Motor neuron (in vitro differentiated cells): ENCODE measurements at places on chromosomes 3 and 15. TPM values are rescaled to one million over a fixed set of nuclear protein-coding genes. Genes with fewer than 3 reads are reported as not detected.

The ETFA gene
- 146 and 148 TPM in 2 replicates for total RNA-seq

DNA sequence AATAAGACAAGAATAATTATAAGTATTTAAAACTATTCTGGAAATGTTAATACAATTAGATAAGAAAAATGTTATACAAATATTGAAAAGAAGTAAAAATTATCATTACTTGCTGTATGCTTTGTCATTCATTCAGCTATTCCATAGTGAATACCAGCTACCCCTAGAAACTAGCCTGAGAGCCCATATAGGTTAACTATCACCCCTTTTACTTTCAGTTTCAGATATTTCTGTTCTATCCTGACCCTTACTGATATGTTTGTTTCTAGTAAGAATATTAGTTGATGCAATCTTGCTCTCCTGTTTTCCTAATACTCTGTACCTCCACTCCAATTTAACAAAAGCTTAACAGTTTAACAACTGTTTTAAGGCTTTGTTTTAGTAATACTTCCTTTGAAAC lies 31.6 kb downstream of the FAM227B start:
- no peak for ATAC-seq

DNA sequence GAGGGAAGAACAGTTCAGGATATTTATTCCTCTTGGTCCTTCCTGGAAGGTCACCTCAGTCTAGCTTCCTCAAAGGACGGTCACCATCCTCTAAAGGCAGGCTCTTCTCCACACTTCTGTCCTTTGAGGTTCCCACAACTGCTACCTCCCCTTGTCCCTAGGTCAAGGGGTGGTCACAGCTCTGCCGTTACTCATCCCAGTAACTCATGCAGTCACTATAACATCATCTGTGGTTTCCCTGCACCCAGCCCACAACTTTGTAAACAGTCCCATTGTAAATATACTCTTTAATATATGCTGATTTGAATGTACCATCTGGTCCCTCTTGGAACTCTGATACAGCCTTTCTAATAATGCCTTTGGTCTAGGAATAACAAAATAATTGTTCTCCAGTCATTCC lies 887.4 kb downstream of the FHIT start:
- ATAC-seq = no peak

The SLC51B gene
- total RNA-seq = not detected in 2 replicates

The BCL2A1 gene
- not detected in 2 replicates for total RNA-seq

DNA sequence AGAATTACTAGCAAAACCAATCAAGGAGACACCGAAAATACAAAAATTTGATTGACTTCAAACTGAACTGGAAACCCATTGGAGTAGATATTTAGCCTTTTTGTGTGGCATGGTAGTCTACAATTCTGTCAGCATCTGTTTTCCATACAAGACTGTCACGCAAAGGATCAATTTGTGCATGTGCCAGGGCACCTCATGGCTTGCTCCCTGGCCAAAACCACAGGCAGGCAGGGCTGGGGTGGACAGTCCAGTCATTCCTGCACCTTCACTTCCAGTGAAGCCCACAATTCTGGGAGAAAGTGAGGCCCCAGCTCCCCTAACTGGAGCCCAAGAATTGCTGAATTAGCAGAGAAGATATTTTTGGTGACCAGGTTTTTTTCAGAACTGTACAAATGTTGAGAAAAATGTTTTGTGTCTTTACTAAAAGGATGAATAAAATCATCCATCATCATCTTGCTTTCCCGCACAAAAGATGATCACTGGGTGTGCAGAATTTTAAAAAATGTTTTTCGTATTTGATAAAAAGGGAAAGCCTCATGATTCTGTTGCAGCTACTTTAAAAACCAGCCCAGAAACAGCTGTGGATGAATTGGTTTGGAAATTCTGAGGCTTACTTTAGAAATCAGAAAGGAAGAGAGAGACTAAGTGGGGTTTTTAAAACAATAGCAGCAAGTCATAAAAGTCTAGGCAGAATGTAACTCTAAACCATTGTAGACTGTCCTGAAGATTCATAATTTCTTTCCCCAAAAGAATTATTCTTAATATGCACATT lies 86.4 kb downstream of the PCCB start:
- ATAC-seq = no peak

- peak; percentile 28 for ATAC-seq
These were observed 844 bp upstream of the PFN2 start for GRCh38 chr3:149971403-149972075.

- peak; percentile 74 for ATAC-seq
These were observed at the start of gene SOX2 for GRCh38 chr3:181711325-181712135. TSS of gene SOX2 (plus strand) at chr3:181711925. CDS start at chr3:181712361, 436 bp downstream.

GRCh38 chr15:42284551-42284950 lies 11.3 kb upstream of the TMEM87A start:
- no peak for ATAC-seq

DNA sequence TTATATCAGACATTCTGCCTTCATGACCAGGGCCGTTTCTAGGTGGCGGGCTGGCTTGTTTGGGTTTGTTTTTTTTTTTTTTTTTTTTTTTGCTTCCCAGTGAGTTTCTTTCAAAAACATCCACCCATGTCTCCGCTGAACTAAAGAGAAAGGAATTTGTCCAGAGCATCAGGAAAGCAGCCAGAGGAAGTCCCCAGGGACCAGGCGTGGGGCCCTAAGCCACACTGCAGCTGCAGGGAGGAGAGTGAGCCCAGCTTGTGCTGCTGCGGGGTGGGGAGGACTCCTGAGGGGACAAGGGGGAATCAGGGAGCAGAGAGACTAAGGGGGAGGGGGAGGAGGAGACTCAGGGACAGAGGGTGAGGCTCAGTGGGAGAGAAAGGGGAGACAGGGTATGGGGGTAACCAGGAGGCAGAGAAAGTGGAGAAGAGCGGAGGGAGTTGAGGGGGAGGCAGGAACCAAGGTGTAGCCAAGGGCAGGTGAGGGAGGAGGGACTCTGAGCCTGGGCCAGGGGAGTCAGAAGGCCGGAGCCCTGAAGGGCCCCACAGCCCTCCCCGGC lies 49.5 kb downstream of the CYP11A1 start:
- ATAC-seq = peak; percentile 33

GRCh38 chr3:151875759-151876158 lies 2.3 kb downstream of the SUCNR1 start:
- ATAC-seq = no peak

- no peak for ATAC-seq
These were observed 251.6 kb downstream of the RPLP1 start for GRCh38 chr15:69704229-69704628.

- no peak for ATAC-seq
These were observed 2.7 kb downstream of the RNF13 start for GRCh38 chr3:149815728-149816127.

- ATAC-seq = no peak
These were observed 78.6 kb downstream of the PLD1 start for GRCh38 chr3:171731691-171732090.

The OR5H14 gene
- total RNA-seq = not detected in 2 replicates

GRCh38 chr15:42640109-42640508 lies 64.7 kb downstream of the STARD9 start:
- no peak for ATAC-seq

DNA sequence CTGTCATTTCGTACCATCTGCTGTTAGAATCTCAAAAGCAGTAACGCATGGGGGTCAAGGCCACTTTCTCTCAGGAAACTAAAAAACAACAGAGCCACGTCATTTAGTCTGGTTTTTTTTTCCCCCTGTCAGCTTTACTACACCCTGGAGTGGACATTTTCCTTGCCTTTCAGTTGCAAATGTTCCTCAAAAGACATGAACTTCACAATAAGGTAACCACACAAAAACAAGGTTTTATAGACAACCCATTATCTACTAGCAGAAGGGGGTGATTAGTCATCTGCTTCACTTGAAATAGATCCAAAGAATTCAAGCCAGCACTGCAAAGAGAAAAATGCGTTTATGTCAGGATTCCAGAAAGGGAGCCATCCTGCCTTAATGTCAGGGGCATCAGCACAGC lies 171.8 kb upstream of the CDIN1 start:
- ATAC-seq = peak; percentile 69

GRCh38 chr3:45773072-45773471 lies 23.3 kb downstream of the SLC6A20 start:
- no peak for ATAC-seq

The GOLGA8S gene
- 0.17 and 0.23 TPM in 2 replicates for total RNA-seq

DNA sequence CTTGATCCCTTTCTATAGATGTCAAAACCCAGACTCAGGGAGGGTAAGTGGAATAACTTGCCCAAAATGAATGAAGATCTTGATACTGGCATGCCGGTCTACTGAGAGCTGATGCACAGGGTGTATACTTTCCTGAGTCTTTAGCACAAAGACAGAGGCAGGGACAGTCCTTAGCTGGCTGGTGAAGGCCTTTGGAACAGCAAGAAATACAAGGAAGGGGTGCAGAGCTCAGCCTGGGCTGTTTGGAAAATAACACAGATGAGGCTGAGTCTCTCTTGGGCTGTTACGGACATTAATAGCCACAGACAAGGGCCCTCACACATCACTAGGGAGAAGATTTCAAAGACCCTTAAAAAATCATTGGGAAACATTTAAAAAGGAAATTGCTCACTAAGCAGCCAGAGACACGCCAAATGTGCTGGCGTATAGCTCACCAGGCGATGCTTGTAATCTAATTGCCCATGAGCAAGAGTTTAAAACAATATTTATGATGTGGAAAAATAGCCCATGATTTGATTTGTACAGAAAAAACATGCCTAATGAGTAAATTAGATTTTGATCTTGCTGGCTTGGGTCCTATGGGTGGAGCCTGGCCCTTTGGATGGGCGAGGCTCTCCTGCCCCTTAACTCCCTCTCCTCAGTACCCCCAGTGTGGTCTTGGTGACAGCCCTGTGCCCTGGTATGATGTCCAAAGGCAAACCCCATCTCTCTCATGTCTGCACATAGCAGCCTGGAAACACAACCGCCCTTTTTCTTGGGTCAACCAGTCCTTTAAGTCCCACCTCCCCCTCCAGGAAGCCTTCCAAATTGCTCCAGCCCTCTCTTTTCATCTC lies 81.8 kb upstream of the MRPS22 start:
- ATAC-seq = no peak

The TGM4 gene
- total RNA-seq = 0.49 and 0.76 TPM in 2 replicates

DNA sequence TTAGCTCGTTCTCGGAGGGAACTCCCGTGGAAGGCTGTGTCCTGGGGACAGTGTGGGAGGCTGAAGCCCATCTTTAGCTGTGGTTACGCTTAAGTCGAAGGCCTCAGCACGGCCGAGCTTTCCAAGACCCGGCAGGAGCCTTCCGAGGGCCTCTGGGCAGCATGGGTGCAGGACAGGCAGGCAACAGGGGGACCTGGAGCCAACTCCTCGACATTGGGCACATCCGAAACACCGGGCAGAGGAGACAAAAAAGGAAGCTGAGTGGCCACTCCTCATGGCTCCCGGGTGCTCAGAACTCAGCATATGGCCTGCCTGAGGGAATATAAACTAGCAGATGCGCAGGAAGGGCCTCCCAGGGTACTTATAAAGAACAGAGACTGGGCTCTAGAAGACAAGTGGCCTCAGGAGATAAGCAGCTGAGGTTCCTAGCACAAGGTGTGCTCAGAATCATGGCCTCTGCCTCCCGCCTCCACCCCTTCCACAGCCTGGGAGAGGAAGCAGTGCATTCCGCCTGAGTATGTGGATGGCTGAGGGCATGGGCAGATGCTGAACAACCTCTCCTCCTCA lies 34.1 kb downstream of the ABTB1 start:
- no peak for ATAC-seq

DNA sequence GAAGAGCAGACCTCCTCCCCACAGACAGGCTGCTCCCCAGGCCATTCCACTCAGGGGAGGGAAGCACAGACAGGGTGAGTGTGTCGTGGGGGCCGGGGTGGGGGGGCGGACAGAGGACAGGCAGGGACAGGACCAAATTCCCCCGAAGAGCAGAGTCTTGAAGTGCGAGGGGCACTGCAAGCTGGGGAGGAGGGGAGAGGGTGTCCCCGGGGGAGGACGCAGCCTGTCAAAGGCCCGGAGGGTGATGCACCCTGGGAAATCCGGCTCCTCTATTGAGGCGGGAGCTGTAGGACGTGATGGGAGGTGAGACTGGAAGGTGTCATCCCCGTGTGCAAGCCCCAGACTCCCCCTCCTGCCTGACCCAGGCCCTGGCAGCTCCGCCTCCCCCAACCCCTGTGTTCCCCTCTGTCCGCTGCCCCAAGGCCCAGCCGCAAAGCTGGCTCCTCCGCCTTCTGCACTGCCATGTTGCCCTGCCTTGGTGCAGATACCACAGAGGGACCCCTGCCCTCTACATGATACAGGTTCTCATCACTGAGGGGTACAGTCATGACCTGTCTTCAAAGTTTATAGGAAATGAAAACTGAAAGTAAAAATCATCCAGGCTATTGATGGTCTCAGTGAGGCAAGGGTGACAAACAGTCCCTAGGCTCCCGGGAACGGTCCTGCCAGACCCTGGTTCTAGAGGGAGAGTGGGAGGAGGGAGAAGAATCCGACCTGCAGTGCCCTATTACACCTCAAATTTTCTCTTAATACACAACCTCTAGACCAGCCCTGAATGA lies 76.3 kb upstream of the IQSEC1 start:
- peak; percentile 56 for ATAC-seq

The KLF15 gene
- total RNA-seq = 2.5 and 3.9 TPM in 2 replicates

GRCh38 chr3:65963787-65964677 lies 74.7 kb downstream of the MAGI1 start:
- ATAC-seq = peak; percentile 89

The ZIC1 gene
- 11.5 and 12.9 TPM in 2 replicates for total RNA-seq

- ATAC-seq = no peak
These were observed 86.4 kb downstream of the SYNPR start for GRCh38 chr3:63364495-63364894.
